Stimulated activated CD8-positive, alpha-beta memory T cell treated with anti-CD3 and anti-CD28 coated beads, Interleukin-4, amount 100 ng/mL, for 4 hours (primary cell): ENCODE measurements at places on chromosomes 5 and 9.
A peak's percentile ranks its signal among the peaks of the same experiment; 100 is the strongest.

DNA sequence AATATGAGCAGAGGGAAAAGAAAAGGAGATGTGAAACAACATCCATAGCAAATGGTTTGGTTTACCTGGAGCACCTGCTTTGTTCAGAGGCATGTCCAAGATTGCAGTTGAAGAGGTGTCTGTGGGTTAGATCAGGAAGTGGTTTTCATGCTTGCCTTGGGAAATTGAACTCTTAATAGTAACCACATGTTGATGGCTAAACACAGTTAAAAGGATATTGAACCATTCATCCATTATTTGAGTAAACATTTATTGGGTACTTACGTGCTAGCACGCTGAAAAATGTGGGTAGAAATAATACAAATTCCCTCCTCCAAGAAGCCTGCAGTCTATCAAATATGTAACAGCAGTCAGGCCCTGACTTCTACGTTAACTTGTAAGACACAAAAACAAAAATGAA is 235.7 kb upstream of the TNC start:
- DNase-seq, result no peak

DNA sequence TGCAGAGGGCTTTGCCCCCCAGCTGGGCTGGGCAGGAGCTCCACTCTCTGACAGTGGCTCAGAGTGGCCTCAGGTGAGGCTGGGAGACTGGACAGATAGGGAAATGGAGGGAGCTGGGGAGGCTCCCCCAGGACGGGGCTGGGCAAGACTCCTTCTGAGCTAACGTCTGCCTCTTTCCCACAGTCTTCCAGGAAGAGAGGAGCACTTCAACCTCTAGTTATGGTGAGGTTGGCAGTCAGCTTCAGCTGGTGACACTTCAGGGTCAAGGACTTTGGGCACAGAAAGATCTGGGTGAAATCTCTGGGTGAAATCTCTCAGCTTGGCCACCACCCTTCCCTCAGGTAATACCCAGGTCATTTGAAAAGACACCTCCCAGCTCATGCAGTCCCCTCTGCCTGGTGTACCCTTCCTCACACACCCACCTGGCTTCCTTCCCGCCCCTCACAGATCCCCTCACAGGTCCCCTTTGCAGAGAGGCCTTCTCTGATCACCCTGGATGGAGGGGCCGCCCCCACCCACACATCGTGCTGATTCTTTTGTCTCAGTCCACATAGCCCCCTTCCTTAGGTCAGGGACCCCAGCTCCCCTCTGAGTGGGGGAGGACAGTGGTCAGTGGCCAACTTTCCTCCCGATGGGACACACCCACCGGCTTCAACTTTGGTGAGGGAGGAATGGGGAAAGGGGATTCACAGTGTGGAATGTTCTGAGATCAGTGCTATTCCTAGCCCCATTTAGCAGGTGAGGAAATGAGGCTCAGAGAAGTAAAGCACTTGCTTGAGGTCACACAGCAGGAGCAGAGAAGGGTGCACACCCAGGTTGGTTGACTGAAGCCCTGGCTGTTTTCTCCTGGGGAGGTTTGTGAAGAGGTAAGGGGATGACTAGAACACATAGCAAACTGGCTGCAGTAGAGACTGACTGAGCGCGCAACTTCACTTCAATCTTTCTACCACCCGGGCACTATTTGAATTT is 15.8 kb upstream of the NEURL1B start:
- DNase-seq, result no peak

DNA sequence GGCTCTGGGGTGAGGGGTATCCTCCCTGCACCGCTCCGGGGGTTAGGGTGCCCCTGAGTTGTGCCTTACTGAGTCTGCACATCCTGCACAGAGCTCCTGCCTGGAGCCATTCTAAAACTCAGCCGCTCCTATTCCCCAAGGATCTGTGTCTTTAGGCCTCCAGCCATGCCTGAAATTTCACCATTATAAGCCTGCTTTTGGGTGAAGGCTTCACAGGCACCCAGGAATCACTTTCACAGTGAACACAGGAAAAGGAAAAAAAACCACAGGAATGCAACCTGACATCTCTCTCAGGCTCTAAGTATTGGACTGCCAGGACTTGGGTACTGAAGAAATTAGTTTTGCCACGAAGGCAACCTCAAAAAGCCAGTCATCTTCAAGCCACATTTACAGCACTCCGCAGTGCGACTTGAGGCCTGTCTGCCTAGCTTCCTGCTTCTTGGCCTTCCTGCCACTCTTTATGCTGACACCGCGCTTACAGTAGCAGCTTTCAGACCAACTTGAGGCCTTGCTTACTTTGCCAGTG is 30.9 kb downstream of the GALNT10 start:
- DNase-seq, result peak; percentile 18

DNA sequence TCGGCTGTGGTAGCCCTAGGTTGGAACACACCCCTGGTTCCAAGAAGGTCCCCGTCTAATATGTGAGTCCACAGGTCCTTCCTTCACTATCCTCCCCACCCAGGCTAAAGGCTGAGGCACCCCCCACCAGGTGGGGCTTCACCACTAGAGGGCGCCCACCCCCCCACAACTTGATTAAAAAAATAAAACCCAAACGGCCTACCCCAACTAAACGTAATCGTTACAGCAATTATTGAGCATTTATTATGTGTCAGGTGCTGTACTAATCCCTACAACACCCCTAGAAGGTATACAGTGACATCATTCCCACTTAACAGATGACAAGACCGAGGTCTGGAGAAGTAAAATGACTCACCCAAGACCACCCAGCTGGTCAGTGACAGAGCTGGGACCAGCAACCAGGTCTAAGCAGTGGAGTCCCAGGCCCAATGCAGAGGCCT is 65.0 kb downstream of the FGF18 start:
- DNase-seq, result peak; percentile 20

DNA sequence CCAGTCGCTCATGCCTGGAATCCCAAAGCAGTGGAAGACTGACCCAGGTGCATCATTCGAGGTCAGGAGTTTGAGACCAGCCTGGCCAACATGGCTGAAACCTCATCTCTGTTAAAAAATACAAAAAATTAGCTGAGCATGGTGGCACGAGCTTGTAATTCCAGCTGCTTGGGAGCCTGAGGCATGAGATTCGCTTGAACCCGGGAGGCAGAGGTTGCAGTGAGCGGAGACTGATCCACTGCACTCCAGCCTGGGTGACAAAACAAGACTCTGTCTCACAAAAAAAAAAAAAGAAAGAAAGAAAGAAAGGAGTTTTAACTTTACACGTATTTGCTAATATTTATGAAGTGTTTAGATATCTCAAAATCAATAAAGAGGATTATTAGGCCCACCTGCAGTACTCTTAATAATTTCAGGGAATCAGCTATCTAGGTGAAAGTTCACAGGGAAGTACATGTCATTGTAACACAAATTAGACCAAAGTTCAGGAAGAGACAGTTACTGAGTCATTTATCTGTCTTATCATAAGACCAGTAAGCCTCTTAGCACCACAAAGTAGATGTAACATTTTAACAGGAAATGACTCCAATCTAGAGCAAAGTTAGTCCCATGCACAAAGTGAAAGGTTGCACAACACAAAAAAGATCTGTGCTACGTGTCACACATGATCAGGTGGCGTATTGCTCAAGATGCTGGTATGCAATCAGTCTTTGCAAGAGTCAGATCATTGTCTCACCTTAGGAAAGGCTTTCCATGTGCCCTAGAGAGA is 34.1 kb upstream of the PLIN2 start:
- peak; percentile 12 for DNase-seq

DNA sequence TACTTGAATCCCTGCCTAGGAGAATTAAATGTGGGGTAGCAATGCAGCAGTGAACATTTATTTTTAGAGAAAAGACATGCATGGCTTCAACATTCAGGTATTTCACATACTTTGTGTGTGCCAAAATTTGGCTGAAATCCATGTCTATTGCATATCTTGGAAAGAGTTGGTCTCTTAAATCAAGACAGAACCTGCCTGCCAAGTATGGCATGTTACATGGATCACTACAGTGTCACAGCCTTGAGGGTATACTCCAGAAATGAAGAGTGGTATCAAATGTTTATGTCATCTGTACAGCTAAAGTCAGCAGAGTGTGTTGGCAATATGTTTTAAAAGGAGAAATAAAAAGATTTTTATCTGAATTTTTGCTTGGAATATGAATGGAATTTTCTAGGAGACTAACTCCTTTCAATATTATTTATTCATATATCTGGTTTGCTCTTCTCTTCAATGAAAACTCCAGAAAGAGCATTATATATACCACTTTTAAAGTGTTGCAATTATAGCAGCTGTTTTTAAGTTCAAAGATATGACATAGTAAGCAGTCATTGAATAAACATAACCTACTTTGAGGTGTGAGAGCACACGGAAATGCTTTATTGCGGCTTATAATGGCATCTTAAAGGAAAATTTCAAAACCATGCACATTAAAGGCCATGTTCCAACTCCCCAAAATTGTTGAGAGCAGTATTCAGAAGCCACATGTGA is 95.4 kb upstream of the MINAR2 start:
- DNase-seq, result no peak

DNA sequence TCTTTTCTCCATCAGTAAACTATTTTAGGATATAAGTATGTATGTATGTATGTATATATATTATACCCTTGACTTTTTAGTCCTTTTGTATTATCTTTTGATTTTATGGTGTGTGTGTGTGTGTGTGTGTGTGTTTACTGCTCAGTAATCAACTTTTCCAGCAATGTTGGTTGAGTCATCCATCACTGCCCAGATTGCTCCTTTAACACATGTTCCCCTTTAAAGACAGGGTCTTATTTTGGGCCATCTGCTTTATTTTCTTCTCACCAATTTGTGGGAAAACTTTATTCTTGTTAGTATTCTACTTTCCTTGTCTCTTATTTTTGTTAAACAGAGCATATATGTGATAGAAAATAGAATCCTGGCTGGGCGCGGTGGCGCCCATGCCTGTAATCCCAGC is 28.1 kb downstream of the ANKRD33B start:
- DNase-seq, result no peak

- DNase-seq, result no peak
Observed at GRCh38 chr9:126698251-126698650, 84.5 kb downstream of the LMX1B start.

- peak; percentile 54 for DNase-seq
Observed at GRCh38 chr9:114387680-114388356, at the start of gene AKNA. TSS of gene AKNA (minus strand) at chr9:114387982. CDS start at chr9:114381333, 6,649 bp downstream.

GRCh38 chr5:149172261-149172660 is 31.0 kb downstream of the ABLIM3 start:
- no peak for DNase-seq
